Endodermal cell (in vitro differentiated cells): ENCODE measurements at places on chromosomes 4 and X. TPM values are rescaled to one million over a fixed set of nuclear protein-coding genes. Genes with fewer than 3 reads are reported as not detected.

- DNase-seq: no peak
Observed at GRCh38 chrX:153668423-153669173, 5.0 kb downstream of the PNCK start.

DNA sequence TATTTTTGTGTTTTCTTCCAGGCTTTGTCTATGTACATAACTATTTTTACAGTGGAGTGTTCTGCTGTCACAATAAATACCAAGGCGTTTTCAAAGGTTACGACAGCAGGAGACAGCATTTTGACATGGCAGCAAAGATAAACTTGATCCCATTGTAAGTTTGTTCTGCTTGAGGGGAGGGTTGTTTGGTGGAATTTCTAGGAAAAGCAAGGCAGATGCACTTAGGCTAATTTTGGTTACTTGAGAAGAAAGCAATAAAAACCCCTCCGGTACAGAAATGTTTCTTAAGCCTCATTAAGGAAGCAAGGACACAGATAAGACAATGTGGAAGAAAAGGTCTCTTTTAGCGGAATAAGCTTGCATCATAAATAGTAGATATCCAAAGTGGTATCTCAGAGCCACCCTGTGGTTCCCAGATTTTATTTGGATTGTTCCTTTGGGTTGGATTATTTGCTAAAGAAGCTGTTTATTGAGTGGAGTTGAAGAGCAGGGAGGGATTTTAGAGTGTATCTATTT, 54.3 kb downstream of the CLCN5 start:
- DNase-seq: no peak

F8 gene
- total RNA-seq: 3.0 and 5.5 TPM in 2 replicates

DNA sequence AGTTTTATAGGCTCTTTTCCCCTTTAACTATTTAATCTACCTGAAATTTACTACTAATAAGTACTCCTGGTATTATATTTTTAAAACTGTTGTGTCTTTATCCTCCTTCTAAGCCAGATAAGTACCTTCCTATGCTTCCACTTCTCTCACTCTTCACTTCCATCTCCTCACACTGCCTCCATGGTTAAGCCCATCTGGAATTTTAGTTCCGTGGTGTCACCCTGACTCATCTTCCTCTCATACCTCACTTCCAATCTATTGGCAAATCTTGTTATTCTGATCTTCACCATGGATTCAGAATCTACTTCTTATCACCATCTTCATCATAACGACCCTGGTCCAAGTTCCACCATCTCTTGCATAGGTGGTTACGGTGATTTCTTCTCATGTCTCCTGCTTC, 32.7 kb upstream of the DAPP1 start:
- no peak for DNase-seq

DNA sequence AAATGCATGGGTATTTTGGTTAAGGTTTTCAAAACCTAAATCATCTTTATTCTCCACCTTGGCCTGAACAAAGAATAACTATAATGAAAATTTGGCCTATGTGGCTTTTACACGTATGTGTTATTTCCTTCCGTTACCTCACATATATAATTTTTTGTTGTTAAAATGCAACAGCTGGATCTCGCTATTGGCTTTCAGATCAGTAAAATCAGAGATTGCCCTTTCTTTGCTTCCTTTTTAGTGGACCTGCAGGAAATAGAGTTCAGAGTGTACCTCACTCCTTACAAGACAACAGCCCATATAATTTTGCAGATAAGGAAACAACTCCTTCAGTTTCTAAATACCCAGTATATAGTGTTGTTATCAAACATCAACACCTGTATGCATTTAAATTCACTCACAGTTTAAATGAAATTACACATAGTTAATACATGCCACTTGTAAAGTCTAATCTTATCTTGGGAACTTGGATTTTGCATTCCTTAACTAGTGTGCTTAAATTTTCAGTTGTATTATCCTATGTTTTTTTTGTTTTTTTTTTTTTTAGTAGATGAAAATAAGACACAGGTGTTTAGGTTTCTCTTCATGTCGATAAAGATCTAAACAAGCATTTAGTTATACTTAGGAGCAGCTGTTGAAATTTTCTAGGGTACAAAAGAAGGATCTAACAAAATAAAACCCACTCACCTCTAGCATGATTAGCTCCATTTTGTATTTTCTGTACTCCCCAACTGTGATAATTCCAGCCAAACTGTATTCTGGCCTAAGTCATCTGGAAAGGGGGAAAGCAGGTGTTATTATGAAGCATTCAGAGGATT, 96.2 kb upstream of the SPRY1 start:
- DNase-seq: no peak

DNA sequence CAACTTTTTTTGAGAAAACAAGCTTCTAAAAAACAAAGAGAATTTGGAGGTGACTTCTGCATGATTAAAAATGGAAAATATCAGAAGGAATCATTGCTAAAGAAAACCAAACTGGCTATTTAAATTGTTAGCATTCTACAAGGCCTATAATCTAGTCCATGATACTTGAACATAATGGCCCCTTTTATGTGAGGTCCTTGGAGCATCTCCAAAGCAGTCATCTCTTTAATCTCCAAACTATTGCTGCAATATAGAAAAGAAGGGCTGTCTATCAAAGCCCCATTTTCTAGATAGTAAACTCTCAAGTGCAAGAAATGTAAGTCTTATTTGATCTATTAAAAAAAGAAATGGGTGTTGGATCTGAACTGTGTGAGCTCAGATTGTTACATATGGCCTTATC, 615.1 kb downstream of the CENPC start:
- no peak for DNase-seq

GRCh38 chrX:138711399-138712347, at the start of gene FGF13:
Gene FGF13, minus strand, starts transcription at chrX:138711717. Its CDS starts 714 bp downstream, at chrX:138711003.
- DNase-seq: peak; percentile 85

AMBN gene
- total RNA-seq: not detected in 3 replicates

GRCh38 chr4:115374621-115375020, 261.2 kb upstream of the NDST4 start:
- DNase-seq: no peak

DNA sequence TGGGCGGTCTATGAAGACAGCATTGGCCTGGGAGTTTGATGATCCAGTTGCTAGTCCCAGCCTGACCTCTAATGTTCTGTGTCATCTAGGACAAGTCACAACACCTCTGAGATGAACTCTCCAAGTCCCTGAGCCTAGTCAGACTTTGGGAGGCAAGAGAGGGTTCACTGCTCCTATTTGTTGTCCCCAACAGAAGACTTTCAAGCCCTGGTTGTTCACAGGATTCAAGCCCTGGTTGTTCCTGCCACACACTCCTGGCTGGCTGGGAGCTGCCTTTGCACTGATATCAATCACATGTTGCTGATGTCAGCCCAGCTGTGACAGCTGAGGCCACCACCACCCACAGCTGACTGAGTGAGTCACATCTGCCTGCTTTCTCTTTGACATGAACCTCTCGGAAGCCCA, 253.2 kb upstream of the RASGEF1B start:
- DNase-seq: peak; percentile 79

DNA sequence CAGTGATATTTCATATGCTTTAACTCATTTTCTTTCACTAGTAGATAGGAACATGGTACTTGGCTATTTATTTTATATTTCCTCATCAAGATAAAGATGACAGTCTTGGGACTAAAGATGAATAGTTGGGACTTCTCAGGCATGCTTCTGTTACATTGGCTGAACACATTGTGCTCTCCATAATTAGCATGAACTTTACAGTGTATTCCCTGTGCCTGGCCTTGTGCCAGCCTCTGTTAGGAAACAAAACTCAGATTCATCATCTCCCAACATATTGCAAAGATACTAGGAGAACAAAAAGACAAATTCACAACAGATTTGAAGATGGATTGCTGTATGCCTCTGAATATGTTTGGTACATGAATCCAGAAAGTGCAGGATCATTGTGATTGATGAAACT, 26.4 kb downstream of the GRIA2 start:
- no peak for DNase-seq

HERC5 gene
- total RNA-seq: 9.6 and 10.4 TPM in 2 replicates

MPC1L gene
- not detected in 3 replicates for total RNA-seq

PTCHD1 gene
- 0.95 to 1.5 TPM (median 1.0 TPM) in 3 replicates for total RNA-seq

DNA sequence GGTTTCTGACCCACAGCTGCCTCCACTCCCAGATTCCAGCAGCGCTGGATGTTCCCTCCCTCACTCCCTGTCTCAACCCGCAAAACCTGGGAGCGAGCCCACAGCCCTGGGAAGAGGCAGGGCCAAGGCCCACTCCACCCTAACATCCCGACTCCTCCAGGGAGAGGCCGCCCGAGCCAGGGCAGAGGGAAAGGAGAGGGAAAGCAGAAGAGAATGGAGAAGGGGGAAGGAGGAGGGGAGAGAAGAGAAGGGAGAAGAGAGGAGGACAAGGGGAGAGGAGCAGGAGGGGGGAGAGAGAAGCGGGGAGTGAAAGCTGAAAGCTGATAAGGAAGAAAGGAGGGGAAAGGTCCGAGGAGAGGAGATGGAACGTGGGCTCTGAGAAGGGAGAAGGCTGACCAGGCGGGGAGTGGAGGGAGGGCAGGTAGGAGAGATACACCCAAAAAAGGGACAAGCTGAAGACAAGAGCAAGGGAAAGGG, 120.2 kb upstream of the PJA1 start:
- DNase-seq: peak; percentile 53

TMEM271 gene
- not detected in 2 replicates for total RNA-seq

DNA sequence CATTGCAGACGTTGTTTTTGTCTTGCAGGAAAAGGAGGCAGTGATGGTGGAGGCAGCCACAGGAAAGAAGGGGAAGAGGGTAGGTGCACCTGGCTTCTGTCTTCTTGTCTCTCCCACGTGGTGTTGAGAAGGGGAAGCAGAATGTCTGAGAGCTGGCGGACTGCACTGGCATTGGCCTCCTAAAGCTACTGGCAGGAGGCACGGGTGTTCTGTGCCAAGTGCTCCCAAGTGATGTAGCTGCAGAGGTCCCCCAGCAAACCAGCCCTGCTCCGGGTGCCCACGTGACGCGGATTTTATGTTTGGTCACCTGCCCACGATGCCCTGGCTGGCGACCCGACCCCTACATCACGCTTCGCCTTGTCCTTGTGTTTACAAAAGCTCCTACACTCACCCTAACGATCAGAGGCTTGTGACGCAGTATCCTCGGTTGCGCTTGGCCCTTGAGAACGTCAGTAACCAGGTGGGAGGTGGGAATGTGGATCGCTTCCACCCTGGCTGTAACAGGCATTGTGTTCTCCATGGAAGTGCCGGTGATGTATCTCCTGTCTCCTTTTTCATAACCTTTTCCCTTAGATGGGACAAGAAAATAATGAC, 28.5 kb upstream of the XG start:
- DNase-seq: no peak

- DNase-seq: no peak
Observed at GRCh38 chr4:51995647-51996220, 24.4 kb downstream of the LRRC66 start.

GRCh38 chrX:12950851-12951594, 23.9 kb upstream of the TMSB4X start:
- DNase-seq: peak; percentile 93

ERAS gene
- total RNA-seq: not detected in 3 replicates

GPR119 gene
- total RNA-seq: not detected in 3 replicates

SETD7 gene
- total RNA-seq: 12.0 and 13.8 TPM in 2 replicates

- no peak for DNase-seq
Observed at GRCh38 chrX:124035657-124036056, 74.2 kb downstream of the STAG2 start.

GRCh38 chr4:145481164-145481941, at the start of gene SMAD1:
Gene SMAD1, plus strand, starts transcription at chr4:145481853. Its CDS starts 32,761 bp downstream, at chr4:145514614.
- DNase-seq: peak; percentile 91

DNA sequence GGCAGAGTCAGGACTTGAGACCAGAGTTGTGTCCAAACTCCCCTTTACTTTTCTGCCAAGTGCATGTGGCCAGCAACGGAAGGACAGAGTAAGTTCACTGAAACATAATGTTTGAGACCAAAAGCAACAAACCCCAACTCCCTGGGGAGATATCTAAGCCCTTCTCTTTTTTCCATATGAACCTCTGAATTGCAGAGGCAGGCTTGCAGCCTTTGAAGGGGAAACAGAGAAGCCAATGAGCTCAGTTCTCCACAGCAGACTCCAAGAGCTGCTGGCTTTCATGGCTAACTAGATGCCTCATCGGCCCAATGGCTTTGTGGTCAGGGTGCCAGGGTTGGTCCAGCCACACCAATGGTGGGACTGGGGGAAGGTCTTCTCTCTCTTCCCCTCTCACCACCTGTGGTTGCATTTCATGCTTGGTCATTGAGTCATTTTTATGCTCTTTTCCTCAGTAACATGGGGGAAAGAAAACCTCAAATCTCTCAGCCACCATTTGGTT, 34.0 kb downstream of the STARD8 start:
- DNase-seq: no peak

GRCh38 chr4:93791570-93792195, 36.9 kb upstream of the ATOH1 start:
- peak; percentile 82 for DNase-seq

DNA sequence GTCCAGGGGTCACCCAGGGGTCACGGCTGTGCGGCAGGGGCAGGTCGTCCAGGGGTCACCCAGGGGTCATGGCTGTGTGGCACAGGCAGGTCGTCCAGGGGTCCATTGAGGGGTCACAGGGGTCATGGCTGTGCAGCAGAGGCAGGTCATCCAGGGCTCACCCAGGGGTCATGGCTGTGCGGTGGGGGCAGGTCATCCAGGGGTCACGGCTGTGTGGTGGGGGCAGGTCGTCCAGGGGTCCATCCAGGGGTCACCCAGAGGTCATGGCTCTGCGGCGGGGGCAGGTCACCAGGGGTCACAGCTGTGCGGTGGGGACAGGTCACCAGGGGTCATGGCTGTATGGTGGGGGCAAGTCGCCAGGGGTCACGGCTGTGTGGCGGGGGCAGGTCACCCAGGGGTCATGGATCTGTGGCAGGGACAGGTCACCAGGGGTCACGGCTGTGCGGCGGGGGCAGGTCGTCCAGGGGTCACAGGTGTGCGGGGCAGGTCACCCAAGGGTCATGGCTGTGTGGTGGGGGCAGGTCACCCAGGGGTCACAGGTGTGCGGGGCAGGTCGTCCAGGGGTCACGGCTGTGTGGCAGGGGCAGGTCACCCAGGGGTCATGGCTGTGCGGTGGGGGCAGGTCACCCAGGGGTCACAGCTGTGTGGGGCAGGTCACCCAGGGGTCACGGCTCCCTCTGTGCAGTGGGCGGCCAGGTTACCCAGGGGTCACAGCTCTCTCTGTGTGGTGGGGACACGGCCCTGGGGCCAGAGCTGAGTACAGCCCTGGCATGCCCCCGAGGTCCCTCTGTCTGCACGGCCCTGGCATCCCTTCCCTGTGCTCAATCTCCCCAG, 16.0 kb downstream of the ATP5ME start:
- peak; percentile 48 for DNase-seq

FHDC1 gene
- total RNA-seq: 7.9 and 10.3 TPM in 2 replicates

GRCh38 chr4:16125571-16126445, 42.0 kb upstream of the PROM1 start:
- DNase-seq: peak; percentile 47

DNA sequence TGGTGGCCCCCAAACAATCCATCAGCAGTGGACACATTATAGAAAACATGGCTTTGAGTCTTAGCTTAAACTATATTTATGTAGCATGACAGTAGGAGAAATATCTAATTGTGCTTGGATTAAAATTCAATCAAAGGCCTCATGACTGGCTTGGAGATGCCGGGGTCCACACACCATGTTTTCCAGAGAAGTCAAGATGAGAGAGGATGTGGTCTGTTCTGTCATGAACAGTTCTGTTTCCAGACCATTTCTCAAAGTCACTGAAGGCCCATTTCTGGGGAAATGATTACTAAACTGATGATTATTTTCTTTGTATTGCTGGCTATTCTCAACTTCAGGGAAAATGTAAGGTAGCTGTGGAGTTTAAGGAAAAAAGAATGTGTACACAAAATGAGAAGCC, 76.3 kb downstream of the C4orf51 start:
- no peak for DNase-seq

FAM9B gene
- total RNA-seq: not detected in 2 replicates

GRCh38 chrX:10831716-10832502, 211.5 kb upstream of the MID1 start:
- DNase-seq: no peak
